ENCODE measurements at places on chromosomes 4 and X.

DNA sequence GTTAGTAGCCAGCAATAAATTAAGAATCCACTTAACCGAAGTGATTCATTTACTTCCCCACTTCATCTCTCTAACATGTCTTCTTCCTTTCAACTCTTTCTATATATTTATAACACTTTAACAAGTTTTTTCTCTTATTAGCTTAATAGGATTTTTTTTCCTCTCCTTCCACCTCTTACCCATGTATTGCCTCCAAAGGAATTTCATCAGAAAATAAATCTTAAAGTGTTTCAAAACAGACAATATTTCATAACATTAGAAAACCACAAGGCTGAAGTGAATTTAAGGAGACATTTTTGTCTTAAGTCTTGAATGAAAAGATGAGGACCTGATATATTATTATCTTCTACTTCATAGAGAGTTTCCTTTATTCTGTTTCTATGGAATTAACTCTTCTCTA is 101.5 kb downstream of the PDGFC start:
- no peak for DNase-seq

GRCh38 chr4:73762409-73762808 is 22.0 kb downstream of the CXCL8 start:
- no peak for DNase-seq

DNA sequence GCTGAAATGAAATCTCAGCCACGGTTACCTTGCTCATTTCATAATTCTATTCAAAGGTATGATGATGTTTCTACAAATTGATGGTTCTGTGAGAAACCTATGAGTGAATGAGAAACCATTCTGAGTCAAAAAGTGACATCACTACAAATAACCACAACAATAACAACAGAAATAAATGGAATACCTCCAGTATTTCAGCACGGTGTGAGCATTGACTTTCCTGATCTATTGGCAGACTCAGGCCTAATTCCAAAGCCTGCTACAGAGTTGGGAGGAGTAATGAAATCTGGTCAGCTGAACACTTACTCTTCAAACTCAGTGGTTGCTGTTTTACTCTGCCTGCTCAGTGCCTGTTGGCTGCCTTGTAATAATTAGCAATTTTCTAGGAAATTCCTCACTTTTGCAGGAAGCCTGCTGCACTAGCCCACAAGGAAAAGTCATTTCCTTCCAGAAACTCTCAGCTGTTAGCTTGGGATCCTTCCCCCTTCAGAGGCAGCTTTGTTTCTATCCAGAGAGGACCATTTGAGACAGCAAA is 18.8 kb upstream of the SYNPO2 start:
- DNase-seq = no peak

GRCh38 chr4:35644591-35644990 is 599.7 kb downstream of the ARAP2 start:
- no peak for DNase-seq

DNA sequence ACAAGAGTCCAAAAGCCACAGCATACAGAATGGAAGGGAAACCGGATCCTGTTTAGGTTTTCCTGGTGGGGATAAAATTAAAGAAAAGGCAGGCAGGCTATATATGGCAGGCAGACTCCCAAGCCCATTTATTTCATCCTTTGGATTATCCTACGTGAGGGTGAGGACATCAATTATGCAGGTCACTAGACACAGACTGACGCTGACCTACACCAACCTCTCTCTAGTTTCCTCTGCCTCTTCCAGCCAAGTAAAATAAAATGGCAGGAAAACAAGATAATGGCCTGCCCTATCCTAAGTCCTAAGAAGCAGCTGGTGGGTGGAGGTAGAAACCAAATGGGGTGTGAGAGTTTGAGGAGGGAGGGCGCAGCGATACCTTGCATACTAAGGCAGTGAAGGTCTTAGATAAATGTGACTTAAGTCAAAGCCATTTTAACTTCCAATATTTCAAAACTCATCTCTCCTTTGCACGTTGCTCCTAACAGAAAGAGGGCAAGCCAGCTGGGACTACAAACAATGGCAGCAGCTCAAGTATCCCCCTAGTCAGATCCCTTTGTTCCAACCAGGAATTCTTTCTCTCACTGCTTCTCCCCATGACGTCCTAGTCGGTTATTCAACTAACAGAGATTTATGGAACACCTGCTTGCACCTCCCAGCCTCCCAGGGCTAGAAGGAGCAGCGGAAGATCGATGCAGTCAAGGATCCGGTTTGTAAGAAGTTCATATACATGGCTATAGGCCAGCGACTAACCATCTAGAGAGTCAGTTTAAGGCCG is 72.8 kb downstream of the IRF2 start:
- no peak for DNase-seq

DNA sequence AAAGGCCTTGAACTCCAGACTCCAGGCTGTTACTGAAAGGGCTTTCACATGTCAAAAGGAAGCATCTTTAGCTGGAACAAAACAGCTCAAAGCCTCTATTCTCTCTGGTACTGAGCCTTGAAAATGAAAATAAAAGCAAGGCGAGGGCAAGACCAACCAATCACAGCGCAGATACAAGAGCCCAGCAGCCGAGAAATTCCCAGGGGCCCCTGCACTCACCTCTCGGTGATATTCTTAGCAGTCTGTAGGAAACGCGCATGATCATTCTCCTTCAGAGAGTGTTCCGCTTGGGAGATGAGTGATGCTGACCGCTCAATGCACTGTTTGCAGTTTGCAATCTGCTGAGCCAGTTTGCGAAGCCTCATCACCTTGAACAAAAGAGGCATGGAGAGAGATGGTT is 138.1 kb downstream of the MID1 start:
- DNase-seq = no peak

DNA sequence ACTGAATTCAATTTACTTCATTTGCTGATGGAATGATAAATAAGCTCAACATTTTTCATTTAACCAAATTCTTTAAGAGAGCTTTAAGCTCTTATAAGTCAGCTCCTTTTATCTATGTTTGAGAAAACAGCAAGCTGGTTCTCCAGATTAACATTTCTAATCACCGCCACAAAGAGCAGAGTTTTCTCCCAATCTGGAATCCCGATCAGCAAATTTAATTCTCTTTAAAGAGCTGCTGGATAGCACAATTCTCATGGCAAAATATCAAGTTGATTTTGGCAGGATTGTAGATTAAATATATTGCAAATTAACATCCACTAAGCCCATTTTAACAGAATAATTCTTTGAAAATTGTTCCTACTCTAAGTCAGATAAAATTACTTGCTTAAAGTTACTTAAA is 48.8 kb downstream of the RPS6KA3 start:
- DNase-seq = no peak

All from effector CD8-positive, alpha-beta T cell (primary cell).